ENCODE measurements at places on chromosomes 7 and 10. TPM values are rescaled to one million over a fixed set of nuclear protein-coding genes. Genes with fewer than 3 reads are reported as not detected.

CCNY gene
- 38.6 TPM for total RNA-seq

LRMDA gene
- not detected for total RNA-seq

CRPPA gene
- total RNA-seq = 1.1 TPM

CYP2C19 gene
- total RNA-seq = not detected

TLX1 gene
- not detected for total RNA-seq

CACNA2D1 gene
- 69.7 TPM for total RNA-seq

VIPR2 gene
- total RNA-seq = not detected

C10orf105 gene
- total RNA-seq = not detected

ENKUR gene
- not detected for total RNA-seq

NEBL gene
- 3.2 TPM for total RNA-seq

C10orf53 gene
- not detected for total RNA-seq

NFKB2 gene
- total RNA-seq = 36.0 TPM

EPHB6 gene
- total RNA-seq = 6.5 TPM

FRMD4A gene
- 11.8 TPM for total RNA-seq

ADAMTS14 gene
- 1.3 TPM for total RNA-seq

IFIT1B gene
- total RNA-seq = not detected

MRPS24 gene
- total RNA-seq = 98.7 TPM

MYL10 gene
- total RNA-seq = not detected

FOXI2 gene
- not detected for total RNA-seq

SYNPO2L gene
- total RNA-seq = not detected

SGPL1 gene
- 18.3 TPM for total RNA-seq

ZNF32 gene
- total RNA-seq = 34.3 TPM

PKD2L1 gene
- total RNA-seq = not detected

SPDYE9 gene
- total RNA-seq = not detected

GNG11 gene
- 113 TPM for total RNA-seq

IFIT5 gene
- 21.1 TPM for total RNA-seq

LRRC4 gene
- under 0.01 TPM for total RNA-seq

CCL24 gene
- total RNA-seq = not detected

CFAP46 gene
- total RNA-seq = 0.81 TPM

C10orf62 gene
- not detected for total RNA-seq

FAM131B gene
- total RNA-seq = 0.97 TPM

PLEKHS1 gene
- not detected for total RNA-seq

DNAH11 gene
- under 0.01 TPM for total RNA-seq

SKIDA1 gene
- 0.18 TPM for total RNA-seq

POLD2 gene
- 69.1 TPM for total RNA-seq

AKR1D1 gene
- not detected for total RNA-seq

TRDMT1 gene
- total RNA-seq = 3.6 TPM
